ENCODE measurements at places on chromosomes 2 and 18.

- DNase-seq = no peak
Measured at GRCh38 chr2:216741223-216741593, 45.9 kb upstream of the IGFBP5 start.

DNA sequence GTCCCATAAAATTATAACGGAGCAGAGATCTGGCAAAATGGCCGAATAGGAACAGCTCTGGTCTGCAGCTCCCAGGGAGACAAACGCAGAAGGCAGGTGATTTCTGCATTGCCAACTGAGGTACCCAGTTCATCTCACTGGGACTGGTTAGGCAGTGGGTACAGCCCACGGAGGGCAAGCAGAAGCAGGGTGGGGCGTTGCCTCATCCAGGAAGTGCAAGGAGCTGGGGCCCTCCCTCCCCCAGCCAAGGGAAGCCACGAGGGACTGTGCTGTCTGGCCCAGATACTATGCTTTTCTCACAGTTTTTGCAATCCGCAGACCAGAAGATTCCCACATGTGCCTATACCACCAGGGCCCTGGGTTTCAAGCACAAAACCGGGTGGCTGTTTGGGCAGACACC, 22.8 kb downstream of the ICA1L start:
- DNase-seq = no peak

DNA sequence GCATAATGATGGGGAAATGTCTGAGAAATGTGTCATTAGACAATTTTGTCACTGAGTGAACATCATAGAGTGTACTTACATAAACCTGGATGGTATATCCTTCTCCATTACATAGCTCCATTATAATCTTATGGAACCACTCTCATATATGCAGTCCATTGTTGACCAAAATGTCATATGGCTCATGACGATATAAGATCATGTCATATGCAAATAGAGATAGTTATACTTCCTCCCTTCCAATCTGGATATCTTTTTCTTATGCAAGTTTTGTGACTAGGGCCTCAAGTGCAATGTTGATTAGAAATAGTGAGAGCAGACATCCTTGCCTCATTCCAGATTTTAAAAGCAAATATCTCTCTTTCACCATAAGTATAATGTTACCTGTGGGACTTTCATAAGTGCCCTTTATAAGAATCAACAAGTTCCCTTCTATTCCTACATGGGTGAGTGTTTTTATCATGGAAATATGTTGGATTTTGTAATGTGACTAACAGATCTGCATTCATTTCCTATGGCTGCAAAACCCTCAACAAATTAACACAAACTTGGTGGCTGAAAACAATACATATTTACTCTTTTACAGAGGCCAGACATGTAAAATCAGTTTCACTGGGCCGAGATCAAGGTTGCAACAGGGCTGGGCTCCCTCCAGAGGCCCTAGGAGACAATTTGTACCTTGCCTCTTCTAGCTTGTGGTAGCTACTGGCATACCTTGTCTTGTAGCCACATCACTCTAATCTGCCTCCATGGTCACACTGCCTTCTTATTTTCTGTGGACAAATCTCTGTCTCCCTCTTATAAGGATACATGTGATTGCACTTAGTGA, 21.6 kb upstream of the SULT1C4 start:
- DNase-seq = no peak

GRCh38 chr2:72414137-72414760, 266.6 kb upstream of the CYP26B1 start:
- DNase-seq = no peak

GRCh38 chr18:76670564-76671288, 151.6 kb upstream of the ZNF236 start:
- DNase-seq = no peak

GRCh38 chr18:49694402-49694801, 118.9 kb downstream of the ACAA2 start:
- no peak for DNase-seq

- no peak for DNase-seq
Measured at GRCh38 chr2:121491518-121491917, 39.2 kb upstream of the RNU4ATAC start.

DNA sequence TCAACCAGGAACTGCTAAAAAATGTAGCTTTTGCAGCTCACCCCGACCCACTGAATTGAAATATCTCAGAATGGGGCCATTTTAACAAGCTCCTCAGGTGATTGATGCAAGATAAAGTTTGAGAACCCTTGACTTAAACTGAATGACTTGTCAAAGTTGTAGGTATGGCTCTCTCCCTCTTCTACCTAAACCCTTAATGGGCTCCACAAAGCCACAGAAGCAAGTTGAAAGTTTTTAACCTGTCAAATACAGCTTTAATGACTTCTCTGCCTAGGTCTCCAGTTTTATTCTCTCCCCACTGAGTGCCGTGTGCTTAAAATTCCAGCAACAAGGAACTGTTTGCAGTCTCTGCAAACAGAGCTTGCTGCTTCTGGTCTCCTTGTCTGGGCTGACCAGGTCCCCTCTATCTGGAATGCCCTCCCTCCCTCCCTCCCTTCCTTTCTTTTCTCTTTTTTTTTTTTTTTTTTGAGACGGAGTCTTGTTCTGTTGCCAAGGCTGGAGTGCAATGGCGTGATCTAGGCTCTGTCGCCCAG, 19.7 kb upstream of the RNF125 start:
- no peak for DNase-seq

- no peak for DNase-seq
Measured at GRCh38 chr2:181540421-181540820, 83.2 kb downstream of the ITGA4 start.

DNA sequence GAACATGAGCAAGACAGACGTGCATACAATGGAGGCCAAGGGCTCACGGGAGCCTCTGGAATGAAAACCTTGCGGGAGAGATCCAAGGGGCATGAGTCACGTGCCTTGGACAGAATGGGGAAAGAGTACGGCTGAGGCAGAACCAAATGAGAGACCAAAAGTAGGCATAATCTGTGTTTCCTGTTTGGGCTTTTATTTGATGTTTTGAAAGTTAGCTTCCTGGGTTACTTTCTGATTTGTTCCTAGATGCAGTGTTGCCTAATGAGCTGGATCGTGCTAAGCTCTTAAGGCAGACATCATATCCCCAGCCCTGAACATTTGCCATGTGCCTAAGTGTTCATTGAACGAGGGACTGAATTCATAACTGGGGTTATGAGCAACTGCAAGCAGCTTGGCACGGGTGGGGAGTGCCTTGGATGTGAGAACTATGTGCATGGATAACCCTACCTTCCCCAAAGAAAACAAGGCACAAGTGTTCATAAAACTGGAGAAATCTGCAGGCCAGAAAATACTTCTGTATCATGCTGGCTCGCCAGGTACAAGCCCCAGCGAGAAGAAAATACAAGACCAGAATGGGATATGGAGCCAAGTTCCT, 60.3 kb upstream of the RPL31 start:
- no peak for DNase-seq

- DNase-seq = no peak
Measured at GRCh38 chr18:48034651-48035555, 104.4 kb upstream of the SMAD2 start.

- DNase-seq = no peak
Measured at GRCh38 chr2:160557903-160558302, 64.3 kb upstream of the RBMS1 start.

DNA sequence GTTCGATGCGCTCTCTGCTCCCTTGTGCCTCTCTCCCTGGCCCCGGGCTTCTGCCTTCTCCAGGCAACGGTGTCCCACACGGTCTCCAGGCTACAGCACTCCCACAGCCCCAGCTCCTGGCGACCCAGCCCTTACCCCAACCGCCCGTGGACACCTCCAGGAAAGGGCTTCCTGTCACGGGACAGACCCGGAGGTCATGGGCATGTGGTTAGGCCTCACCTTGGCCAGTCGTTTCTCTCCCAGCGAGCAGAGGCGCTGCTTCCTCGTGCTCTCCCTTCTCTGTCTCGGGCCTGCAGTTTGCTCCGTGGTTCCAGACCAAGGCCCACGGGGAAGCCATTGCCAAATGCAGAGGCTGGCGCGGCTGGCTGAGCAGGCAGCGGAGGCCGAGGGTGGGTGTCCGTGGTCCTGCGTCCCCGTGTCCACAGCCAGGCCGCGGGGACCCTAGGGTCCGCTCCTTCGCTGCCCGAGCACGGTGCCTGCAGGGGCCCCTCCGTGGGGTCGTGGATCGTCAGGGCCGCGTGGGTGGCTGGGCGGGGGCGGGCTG, 61.0 kb upstream of the IL1RL1 start:
- peak; percentile 59 for DNase-seq

DNA sequence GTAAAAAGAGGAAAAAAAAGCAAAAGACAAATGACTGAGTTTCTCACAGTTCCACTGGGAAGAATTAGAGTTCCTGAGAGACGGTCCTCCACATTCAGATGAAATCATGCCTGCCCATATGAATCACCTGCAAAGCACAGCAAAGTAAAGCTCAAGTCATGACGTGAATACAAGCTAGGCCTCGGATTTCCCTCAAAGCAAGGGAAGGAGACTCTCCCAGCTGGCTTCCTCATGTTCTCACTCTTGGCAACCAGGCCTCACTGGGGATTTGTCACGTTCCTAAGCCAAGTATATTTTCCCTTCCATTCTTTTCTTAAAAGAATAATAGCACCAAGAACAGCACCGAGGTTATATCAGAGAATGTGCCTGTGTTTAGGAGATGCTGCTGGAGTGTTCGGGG, 47.0 kb downstream of the CYP27C1 start:
- no peak for DNase-seq
